Aortic smooth muscle cell (primary cell): ENCODE measurements at places on chromosomes 3 and 15. TPM values are rescaled to one million over a fixed set of nuclear protein-coding genes. Genes with fewer than 3 reads are reported as not detected.

Gene ITIH1
- total RNA-seq: 0.40 and 0.56 TPM in 2 replicates

Gene PP2D1
- not detected in 2 replicates for total RNA-seq

Gene KLHL40
- not detected in 2 replicates for total RNA-seq

Gene ECE2
- not detected in 2 replicates for total RNA-seq

Gene BBX
- 71.6 and 76.0 TPM in 2 replicates for total RNA-seq

Gene PLA2G4D
- not detected in 2 replicates for total RNA-seq

Gene KPNA4
- 32.4 and 33.7 TPM in 2 replicates for total RNA-seq

Gene TMC3
- not detected in 2 replicates for total RNA-seq
